ENCODE measurements at places on chromosomes 4 and X.

GRCh38 chrX:30680618-30681017 lies 27.4 kb downstream of the GK start:
- no peak for DNase-seq

- no peak for DNase-seq
Observed at GRCh38 chr4:142614621-142615323, 231.3 kb downstream of the INPP4B start.

DNA sequence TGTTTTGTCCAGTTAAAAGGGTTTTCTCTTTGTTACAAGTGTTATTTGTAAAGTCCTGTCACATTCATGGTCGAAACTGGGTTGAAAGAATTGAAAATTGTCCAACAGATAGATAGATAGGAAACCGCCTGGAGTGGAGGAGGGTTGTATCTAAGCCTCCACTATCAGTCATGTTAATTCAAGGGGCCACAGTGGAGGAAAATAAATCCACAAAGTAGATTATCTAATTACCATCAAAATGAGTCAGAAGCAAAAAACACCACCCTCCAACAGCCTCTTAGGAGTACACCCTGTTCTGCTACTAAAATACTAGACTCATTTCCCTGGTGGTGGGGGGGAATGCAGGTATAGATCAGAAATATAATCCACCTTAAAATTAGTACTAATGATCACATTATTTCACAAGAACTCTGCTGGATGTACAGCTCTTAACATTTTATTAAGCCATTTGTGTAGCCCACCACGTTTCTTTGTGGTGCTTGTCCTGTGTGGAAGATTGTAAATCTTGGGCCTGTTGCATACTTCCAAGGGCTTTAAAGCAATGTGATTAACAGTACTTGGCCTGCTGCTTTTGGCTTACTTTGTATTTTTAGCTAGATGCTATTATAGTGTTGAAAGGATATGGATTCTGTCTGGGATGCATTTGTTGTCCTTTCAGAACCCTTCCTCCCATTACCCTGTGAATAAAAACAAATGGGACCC lies 26.8 kb downstream of the RBBP7 start:
- DNase-seq: no peak

GRCh38 chr4:125013891-125014290 lies 300.9 kb upstream of the FAT4 start:
- DNase-seq: no peak

DNA sequence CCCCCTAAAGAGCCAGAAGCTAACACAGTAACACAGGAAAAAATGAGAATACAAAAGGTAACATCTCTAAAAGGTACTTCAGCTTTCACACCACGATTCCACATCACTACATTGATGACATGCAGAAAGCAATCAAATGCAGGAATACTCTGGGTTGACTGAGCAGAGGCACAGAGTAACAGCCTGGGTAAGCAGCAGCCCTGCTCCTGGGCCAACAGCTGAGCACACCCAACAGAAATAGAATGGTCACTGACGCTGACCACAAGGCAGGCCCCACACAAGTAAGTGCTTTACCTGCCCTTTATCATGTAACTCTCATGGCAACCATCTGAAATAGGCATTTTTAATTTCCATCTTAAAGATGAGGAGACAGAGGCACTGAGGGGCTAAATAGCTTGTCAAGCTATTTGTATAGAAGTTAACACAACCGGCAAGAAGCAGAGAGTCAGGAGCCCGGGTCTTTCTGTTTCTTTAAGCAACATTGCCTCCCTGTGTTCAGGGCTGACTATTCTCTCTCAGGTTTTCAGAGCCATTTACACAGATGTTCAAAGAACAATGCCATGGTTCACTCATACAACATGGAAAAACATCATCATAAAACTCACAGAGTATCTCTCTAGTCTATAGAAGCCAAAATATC lies 168.9 kb downstream of the ZNF674 start:
- DNase-seq: peak; percentile 24

GRCh38 chr4:15912961-15913630 lies 25.4 kb downstream of the FGFBP1 start:
- DNase-seq: no peak

GRCh38 chr4:42401171-42401570 lies 3.9 kb downstream of the SHISA3 start:
- DNase-seq: no peak

- DNase-seq: no peak
Observed at GRCh38 chrX:106707771-106708454, 18.6 kb upstream of the RNF128 start.

DNA sequence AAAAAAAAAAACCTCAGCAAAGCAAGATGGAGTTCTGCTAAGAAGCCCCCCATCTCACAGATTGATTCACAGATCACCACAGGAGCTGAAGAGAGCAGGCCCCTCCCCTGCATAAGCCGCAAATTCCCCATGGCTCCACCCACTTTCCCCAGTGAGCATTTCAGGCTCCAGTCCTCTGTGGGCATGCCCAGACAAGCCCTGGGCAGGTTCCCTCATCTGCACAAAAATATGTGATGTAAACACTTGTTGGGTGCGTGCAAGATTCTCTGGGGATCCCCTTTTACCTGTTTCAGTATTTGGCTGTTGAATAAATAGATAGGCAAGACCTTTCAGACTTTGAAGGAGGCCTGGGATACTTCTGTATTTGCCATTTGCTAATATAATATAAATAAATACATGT lies 514.3 kb downstream of the PCDH7 start:
- no peak for DNase-seq

- DNase-seq: no peak
Observed at GRCh38 chrX:431056-431455, 44.3 kb upstream of the PPP2R3B start.

DNA sequence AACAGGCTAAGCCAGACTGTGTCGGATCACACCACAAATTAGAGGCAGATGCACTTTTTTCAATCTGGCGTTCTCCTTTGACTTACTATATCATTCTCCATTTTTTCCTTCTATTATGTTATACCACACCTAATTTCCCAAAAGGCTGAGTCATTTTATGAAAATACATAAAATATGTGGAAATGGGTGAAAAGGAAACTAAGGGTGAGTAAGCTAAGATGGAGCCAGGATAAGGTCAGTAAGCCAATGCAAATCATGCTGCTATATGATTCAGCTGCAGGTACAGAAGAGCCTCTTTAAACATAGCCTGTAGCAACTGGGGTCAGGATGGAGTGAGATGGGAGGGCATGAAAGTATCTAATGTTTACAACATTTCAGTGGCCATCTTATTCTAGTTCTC lies 94.0 kb upstream of the TEX13A start:
- DNase-seq: no peak

DNA sequence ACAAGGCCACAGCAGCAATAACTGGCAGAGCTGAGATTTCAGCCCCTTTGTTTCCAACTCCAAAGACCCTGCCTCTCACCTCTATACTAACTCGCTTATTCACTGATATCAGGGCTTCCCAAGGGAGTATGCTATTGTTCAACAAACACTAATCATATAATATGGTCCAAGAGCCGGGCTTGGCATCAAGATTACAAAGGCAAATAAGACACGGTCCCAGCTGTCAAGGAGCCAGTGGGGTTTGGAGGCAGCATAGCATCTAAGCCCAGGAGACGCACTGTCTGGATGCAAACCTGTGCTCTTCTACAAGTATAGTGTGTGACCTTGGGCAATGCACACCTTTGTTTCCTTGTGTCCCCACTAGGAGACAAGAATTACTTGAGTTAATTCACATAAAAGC lies 28.7 kb downstream of the PAPSS1 start:
- no peak for DNase-seq

GRCh38 chr4:152064753-152065152 lies 303.9 kb upstream of the GATB start:
- no peak for DNase-seq

- DNase-seq: no peak
Observed at GRCh38 chr4:119005928-119006460, 117.3 kb downstream of the SYNPO2 start.

DNA sequence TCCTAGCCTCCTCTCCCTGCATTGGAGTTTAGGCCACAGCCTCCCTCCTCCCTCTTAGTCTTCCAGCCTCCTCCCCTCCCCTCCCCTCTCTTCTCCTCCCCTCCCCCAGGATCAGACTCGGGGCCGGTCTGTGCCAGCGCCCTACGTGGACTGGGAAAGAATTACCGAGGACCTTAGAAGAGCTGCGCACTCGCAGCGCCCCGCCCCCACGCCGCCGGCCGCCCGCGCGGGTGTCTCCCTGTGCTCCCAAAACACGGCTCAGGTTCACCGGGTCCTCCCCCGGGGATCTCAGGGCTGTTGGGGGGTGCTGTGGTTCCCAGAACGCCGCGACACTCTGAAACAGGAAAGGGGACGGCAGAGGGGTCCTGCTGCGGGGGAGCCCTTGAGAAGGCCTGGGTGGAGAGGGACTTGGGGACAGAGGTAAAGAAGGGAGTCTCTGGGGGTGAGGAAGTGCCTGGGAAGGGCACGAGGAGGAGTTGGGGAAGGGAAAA lies 122.3 kb upstream of the TBL1X start:
- peak; percentile 41 for DNase-seq

GRCh38 chrX:17588303-17588702 lies 149.0 kb upstream of the SCML1 start:
- no peak for DNase-seq

- DNase-seq: no peak
Observed at GRCh38 chr4:576245-576821, at the start of gene TMEM271. TSS of gene TMEM271 (minus strand) at chr4:576295. CDS start at chr4:576062, 233 bp downstream.

GRCh38 chr4:164731827-164732474 lies 22.0 kb upstream of the SMIM31 start:
- DNase-seq: peak; percentile 14

DNA sequence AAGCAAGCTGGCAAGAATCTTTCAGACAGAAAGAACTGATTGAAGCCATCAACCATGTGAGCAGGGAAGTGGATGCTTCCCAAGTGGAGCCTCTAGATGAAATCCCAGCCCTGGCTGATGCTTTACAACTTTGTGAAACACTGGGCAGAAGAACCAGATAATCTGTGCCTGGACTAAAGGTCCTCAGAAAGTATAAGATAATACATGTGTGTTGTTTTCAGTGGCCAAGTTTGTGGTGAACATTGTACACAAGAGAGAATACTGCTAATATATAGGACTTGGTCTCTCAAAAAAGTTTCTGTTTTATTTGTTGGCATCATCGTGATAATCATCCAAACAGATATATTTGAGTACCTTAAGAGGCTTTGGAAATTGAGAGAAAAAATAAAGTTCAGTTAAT lies 1367.8 kb upstream of the IGFBP7 start:
- no peak for DNase-seq

DNA sequence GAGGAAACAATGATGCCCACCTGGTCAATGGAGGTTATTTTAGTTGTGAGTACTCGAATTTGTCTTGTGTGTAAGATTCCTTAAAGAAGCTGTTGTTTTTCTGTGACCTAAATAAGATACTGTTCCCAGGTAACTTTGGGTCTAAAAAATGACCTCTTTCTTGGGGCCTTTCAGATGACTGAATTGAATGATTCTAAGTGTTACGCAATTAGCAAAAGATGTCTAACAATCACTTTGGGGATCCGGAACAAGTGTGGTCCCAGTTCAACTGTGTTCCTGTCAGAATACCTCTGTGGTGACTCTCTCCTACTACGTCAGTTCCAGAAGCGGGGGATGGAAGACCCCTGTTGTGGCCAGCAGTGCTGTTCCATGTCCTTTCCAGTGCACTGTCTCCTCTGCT lies 99.4 kb downstream of the FRAS1 start:
- no peak for DNase-seq

DNA sequence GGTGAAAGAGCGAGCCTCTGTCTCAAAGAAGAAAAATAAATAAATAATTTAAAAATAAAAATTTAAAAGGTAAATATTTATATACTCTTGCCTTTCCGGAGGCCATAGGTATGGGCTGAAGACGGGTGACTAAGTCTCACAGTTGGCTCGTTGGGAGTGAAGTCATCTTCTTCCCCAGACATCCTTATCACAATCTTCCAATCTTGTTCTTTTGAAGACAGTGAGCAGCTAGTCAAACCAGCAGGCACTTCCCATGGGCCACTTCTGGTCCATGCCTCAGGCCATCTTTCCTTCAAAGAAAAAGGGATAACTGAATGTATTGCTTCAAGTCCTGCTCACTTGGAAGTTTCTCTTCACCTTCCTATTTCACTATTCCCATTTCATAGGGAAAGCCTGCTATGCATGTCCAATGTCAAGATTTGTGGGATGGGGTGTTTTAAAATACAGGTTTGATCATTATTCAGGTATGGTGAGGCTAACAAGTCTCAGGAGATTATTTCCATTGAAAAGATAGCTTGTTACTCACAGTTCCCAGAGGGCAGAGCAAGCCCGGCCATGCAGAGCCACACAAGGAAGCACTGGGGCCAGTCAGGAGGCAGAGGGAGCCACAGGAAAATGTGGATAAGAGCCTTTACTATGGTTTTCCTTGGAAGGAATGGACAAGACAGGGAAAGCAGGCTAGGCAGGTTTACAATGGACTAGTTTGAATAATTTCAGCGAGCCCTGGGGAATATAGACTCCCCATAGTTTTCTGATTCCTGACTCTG lies 33.3 kb upstream of the VCX2 start:
- no peak for DNase-seq

DNA sequence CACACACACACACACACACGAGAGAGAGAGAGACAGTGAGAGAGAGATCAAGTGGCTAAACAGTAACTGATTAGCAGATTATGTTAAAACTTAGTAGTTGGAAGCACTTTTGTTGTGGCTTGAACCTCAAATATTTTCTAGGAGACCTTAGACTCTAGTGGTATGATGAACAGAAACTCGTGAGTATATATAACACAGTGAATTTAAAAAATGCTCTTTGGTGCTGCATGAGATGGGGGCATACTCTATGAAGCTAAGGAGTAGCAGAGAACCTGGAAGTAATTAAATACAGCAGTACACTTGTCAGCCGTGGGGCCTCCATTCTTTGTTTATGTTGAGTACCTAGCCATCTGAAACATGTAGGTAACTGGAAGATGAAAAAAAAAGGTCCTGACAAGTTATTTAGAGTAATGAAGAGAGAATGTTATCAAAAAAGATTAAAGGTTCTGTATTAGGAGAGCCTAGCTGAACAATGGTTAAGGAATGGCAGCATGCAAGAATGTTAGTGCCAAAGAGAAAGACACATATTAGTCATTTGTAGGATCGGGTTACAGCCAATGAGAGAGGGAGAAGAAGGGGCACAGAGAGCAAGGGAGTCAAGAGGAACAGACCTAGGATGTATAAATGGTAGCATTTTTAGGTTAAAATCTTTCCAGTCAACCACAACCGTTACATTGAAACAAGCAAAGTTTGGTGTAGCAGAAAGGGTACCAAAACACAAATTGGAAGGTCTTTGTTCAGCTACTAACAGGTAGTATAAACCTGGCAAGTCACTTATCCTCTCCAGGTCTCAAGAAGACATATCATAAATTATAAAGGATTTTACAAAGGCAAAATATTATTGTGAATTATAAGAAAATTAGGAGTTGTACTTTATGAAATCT lies 316.7 kb upstream of the DIPK2B start:
- no peak for DNase-seq
